ENCODE measurements at places on chromosomes 6 and 20.
A peak's percentile ranks its signal among the peaks of the same experiment; 100 is the strongest.

DNA sequence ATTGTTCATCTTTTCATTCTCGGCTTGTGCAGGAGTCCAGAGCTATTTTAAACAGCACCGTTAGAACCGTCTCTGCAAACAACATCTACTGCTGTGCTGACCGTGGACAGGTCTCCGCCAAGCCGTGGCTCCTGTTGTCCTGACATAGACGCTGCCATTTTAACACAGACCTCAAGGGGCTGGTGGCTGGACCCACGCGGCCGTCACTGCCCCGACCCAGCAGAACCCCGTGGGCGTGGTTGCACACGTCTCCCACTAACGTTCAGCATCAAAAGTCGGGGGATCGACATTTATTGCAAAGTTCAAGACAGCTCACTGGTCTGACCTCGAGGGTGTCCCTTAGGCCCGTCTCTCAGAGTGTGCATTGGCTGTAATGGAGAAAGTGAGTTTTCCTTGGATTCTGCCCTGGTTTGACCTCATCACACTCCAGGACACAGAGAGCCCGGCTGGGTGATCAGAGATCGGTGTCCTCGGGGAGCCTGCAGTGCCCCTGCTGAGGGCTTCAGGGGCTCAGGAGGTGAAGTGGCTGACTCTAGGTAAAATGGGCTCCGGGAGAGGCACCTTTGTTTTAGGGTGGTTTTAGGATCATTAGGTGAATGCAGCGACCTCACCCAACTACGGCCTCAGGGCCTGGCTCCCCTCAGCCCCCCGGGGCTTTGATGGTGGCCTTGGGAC lies 363.2 kb downstream of the THBS2 start:
- no peak for DNase-seq

GRCh38 chr6:21831521-21832291 lies 238.2 kb downstream of the SOX4 start:
- DNase-seq, result no peak

- DNase-seq, result no peak
These were observed 72.2 kb downstream of the RWDD2A start for GRCh38 chr6:83265384-83265783.

DNA sequence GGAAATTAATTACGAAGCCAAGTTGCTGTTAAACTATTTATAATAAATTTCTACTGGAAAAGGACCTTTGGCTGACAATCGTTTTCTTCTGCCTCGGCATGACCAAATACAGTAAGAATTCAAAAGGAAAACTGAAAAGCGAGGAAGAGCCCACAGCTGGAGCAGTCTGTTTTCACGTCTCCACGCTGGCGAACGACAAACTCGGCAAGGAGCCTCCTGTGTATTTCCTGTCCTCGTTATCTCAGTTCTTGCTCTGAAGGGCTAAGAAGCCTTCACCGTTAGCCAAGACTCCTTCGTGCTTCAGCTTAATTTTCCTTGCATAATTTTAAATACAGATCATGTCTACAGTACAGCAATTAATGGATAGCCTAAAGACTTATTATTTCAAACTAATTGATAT lies 214.3 kb upstream of the PLCB4 start:
- no peak for DNase-seq

- no peak for DNase-seq
These were observed 318.9 kb downstream of the SYNE1 start for GRCh38 chr6:152318278-152318677.

- no peak for DNase-seq
These were observed 36.9 kb downstream of the CEBPB start for GRCh38 chr20:50227506-50227905.

- DNase-seq, result no peak
These were observed 3.4 kb downstream of the CST2 start for GRCh38 chr20:23823111-23823510.

DNA sequence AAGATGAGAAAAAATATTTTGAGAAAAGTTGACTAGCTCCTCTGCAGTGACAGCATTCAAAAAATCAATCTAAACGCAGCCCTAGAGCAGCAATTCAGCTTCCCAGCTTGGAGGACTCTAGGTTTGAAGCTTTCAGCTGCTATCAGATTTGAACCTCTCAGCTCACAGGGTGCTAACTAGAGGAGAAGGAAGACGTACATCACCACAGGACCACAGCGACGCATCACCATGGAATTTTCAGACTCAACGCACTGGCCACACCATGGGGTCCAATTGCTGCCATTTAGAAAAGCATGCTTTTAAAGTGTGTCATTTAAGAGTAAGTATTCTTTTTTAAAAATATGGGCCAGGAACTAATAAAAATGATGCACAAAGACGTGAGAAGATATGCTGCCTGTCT lies 45.0 kb upstream of the FUCA2 start:
- no peak for DNase-seq

DNA sequence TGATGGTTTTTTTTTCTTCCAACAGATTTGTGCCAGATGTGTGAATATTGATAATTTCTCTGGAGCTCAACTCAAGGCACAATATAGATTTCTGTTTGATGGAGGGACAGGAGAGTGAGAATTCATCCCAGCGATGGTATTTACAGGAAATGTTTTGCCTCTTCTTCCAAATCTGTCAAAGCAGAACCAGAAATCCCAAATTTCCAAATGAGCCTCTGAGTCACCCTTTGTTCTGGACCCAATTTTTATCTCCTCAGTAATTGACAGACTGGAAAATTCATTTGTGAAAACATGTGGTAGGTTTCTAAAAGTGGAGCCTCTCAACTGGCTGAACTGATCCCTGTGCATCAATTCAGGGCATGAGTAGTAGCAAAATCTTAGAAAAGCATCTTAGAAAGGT lies 223.2 kb upstream of the TSHZ2 start:
- no peak for DNase-seq

DNA sequence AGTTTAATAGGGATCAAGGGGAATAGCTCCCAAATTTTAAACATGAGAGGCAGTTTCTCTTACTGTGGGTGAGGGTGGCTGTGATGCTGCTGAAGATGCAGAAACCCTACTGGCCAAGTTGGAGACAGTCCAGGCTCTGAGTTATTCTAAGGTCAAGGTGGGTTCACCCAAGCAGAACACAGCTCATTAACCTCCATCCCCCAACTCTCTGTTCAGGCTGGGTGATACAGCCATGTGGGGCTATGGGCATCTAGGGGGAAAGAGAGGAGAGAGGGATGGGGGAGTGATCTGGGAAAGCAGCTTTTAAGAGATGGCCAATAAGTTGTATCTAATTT lies 18.9 kb upstream of the TRAM2 start:
- DNase-seq, result no peak

DNA sequence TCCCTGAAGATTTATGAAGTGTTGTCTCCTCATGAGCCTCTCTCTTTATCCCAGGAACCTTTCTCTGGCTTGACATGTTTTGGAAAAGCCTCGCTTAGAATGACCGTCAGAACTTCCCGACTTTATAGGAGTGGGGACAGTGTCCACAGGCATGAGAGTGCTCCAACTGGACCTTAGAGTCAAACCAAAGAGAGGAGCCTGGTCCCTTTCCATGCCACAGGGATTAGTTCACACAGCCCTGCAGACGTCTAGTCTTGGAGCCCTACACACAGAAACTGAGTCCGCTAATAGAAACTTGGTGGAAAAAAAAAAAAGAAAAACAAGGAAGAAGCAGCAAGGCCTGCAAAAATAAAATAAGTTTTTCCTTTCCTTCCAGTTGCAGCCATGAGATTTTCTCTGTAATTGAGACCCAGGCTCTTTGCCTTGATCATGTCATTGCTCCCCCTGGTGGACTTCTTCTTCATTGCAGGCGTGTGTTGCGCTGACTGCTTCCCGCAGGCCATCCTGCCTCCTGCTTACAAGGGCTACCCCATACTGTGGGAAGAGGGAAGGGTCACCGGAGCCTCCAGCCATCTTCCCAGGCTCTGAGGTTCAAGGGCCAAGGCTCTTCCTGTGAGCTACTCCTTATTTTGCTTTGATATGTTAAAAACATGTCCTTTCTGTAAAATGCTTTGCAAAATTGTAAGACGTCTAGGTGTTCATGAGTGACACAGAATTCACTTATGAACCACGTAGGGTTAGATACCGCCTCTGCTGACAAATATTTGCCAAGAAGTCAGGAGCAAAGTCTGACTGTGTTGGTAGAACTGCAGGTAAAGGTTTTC lies 201.0 kb downstream of the UST start:
- peak; percentile 56 for DNase-seq

- no peak for DNase-seq
These were observed 25.0 kb upstream of the NELFCD start for GRCh38 chr20:58956078-58956477.

GRCh38 chr20:24637087-24637486 lies 167.7 kb downstream of the SYNDIG1 start:
- DNase-seq, result no peak

- DNase-seq, result no peak
These were observed 194.8 kb downstream of the FRK start for GRCh38 chr6:115865914-115866313.

DNA sequence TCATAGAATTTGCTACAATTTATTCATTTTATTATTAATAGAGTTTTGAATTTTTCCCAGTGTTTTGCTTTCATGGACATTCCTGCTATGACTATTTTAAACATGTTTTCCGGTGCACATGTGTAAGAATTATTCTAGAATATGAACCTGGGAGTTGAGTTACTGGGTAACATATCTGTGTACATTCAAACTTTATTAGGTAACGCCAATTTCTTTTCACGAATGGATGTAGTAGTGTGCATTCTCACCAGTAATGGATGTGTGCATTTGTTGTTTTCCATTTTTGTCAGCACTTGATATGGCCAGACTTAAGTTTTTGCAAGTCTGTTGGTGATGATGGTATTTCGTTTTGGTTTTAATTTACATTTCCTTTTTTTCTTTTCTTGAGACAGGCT lies 118.8 kb downstream of the CDKAL1 start:
- no peak for DNase-seq

GRCh38 chr6:45044086-45044485 lies 284.0 kb upstream of the RUNX2 start:
- no peak for DNase-seq

- DNase-seq, result no peak
These were observed 122.4 kb downstream of the CBLN4 start for GRCh38 chr20:55882910-55883309.

DNA sequence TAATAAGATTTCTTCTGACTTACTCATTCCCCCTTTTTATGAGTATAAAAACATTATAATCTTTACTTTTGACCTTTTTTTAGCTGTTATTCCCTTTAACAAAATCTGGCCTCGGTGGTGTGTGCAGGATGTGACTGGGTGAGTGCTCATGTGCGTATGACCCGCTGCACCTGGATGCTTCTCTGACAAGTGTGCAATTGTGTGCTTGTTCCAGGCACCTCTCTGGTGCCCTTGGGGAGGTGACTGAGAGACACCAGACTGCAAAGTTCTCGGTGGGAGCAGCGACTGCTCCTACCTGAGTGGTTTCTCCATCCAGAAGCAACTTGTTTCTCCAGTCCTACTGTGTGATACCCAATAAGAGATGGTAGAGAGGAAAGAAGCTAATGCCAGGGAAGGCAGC lies 65.0 kb downstream of the ISM1 start:
- DNase-seq, result no peak

DNA sequence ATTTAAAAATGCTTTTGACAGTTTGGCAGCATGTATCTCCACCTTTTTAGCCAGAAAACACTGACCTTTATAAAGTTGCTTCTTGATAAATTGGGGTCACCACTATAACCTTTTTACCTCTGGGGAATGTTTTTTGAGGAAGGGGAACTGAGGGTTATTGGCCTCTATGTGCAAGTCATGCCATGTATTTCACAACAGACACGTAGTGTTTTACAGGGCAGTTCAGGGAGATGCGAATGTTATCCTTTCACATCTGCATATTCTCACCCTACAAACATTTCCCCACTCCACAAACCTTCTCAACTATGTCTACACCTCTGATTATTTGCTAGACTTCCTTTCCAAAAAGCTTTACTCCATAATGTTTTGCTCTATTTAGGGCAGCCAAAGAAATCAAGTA lies 17.0 kb upstream of the SLA2 start:
- DNase-seq, result no peak

DNA sequence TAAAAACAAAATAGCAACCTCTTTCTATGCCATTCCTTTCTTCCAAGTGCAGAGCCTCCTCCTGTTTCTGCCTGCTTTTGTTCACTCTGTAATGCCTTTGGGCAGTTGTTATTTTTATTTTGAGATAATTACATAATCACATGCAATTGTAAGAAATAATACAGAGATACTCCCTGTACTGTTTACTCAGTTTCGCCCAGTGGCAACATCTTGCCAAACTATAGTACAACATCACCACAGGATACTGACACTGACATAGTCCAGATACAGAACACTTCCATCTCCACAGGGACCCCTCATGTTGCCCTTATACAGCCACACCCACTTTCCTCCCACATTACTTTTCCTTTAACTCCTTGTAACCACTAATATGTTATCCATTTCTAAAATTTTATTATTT lies 59.7 kb downstream of the BANF2 start:
- no peak for DNase-seq

DNA sequence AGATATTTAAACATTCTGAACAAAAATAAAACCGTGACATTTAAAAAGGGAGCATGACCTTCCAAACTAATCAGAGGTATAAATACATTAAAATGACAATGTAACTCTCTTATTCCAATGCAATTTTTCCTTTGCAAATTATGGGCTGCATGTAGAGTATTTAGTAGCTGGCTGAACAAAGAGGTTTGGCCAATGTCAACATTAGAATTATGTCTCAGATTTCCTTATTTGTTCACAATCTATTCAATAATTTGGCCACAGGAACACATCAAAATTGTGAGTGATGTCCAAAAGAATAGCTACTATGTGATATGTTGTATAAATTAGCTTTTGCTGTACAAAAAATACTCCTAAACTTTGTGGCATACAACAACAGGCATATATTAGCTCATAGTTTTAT lies 580.0 kb upstream of the MARCKS start:
- DNase-seq, result no peak

- no peak for DNase-seq
These were observed 26.8 kb upstream of the ASF1A start for GRCh38 chr6:118867181-118867580.

DNA sequence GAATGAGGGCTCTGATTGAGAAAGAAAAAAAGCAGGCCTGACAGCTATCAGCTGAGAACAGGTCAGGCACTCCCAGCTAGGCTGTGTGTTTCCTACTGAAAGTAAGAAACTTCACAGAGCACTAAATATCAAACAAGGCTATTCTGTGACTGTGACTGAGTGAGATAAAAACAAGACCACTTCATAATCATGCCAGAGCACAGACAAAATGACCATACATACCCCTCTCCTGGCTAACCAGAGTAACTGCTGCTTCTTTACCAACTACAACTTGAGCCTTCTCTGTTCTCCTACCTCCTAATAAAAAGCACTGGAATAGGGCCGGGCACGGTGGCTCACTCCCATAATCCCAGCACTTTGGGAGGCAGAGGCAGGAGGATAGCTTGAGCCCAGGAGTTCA lies 6.8 kb upstream of the BTN1A1 start:
- DNase-seq, result no peak

- DNase-seq, result no peak
These were observed 47.1 kb downstream of the ELMO2 start for GRCh38 chr20:46359233-46359751.

- no peak for DNase-seq
These were observed 50.1 kb upstream of the ARMC2 start for GRCh38 chr6:108797951-108798669.

DNA sequence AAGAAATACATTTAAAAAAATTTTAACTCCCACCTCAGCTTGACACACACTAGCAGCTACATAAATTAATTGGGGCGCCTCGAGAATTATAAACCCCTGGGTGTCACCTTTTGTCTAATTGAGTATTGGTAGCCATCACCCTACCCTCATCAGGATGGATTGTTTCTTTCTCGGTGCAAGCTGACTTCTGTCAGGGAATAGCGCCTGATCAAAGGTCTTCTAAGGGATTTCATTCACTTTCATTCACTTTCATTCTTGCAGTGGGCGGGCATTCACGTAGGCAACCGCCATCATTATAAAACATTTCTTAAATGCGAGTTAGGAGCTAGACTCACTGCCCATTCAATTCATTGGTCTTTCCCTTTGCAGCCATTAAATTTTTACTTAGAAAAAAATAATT lies 239.2 kb upstream of the SASH1 start:
- DNase-seq, result no peak
